Left ventricle myocardium inferior (tissue), 1 donor: ENCODE measurements at places on chromosomes 1 and 21. TPM values are rescaled to one million over a fixed set of nuclear protein-coding genes. Genes with fewer than 3 reads are reported as not detected.
A peak's percentile ranks its signal among the peaks of the same experiment; 100 is the strongest.

ATP5PF gene
- 819 TPM for total RNA-seq

CD84 gene
- 3.6 TPM for total RNA-seq

AGBL4 gene
- 0.38 TPM for total RNA-seq

RNF207 gene
- 83.3 TPM for total RNA-seq

LCE1A gene
- total RNA-seq = not detected

DMRTA2 gene
- total RNA-seq = not detected

DNA sequence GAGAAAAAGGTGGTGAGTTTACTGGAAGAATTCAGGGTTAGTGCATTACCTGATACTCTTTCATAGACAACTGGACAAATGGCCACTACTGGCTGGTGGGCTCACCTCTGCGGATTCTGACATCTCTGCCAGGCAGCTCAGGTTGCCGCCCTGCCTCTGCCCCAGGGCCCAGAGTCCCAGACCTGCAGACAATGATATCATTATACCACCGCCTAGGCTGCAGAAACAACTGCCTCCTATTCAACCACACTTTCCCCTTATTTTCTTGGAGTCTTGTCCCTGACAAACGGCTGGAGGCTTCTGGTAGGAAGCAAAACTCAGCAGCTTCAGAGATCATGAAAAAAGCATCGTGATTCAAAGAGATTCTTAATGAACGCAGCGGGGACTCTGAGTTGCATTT, 37.0 kb downstream of the IRF2BP2 start:
- DNase-seq = no peak

DNA sequence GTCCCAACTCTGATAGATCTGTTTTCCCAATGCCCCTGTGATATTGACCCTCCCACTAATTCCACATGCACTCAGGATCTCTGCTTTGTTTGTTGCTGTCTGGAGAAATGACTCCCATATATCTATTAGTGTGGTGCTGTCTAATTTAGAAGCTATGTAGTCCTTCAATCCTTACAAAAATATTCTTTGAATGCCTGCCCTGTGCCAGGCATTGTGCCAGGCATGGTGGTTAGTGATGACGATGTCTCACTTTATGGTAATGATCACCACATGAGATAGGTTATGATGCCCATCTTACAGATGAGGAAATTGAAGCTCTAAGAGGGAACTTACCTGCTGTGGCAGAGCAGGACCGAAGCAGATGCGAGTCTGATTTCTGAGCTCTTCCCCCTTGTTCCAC, 12.9 kb downstream of the MYOG start:
- no peak for DNase-seq

- DNase-seq = no peak
Measured at GRCh38 chr1:41486371-41487125, 2.1 kb upstream of the EDN2 start.

DNA sequence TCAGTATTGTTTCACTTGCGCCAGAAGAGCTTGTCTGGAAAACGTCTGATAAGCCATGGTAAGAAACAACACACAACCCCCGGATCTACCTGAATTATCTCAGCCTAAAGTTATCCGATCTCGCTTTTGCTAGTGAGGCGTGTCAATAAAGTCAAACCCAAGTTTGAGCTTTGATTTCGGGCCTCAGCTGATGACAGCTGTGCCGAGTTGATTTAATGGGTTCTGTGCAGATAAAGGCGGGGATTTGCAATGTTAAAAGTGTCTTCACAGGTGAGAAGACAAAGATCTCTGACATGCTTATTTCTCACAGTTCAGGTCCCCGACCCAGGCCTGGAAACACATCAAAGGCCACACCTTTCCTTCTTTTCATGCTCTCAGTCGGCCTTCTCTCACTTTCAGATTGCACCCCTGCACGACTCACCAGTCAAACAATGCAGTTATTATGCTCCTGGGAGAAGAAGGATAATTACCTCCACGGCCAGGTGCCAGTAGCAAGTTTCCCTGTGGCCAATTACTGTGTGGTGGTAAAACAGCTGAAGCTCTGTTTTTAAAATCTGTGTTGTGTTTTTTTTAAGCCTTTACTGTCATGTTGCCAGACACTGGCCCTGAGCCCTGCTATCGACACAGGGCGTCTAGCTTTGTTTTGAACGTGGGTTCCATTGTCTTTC, 245.3 kb upstream of the RUNX1 start:
- DNase-seq = no peak

- DNase-seq = no peak
Measured at GRCh38 chr1:180043785-180044184, 89.2 kb downstream of the CEP350 start.

GRCh38 chr1:19557609-19558051, 72.3 kb upstream of the CAPZB start:
- no peak for DNase-seq

GRCh38 chr1:24915816-24916602, 14.1 kb downstream of the RUNX3 start:
- DNase-seq = no peak

- DNase-seq = no peak
Measured at GRCh38 chr1:56844545-56845136, 10.0 kb upstream of the C8A start.

DNA sequence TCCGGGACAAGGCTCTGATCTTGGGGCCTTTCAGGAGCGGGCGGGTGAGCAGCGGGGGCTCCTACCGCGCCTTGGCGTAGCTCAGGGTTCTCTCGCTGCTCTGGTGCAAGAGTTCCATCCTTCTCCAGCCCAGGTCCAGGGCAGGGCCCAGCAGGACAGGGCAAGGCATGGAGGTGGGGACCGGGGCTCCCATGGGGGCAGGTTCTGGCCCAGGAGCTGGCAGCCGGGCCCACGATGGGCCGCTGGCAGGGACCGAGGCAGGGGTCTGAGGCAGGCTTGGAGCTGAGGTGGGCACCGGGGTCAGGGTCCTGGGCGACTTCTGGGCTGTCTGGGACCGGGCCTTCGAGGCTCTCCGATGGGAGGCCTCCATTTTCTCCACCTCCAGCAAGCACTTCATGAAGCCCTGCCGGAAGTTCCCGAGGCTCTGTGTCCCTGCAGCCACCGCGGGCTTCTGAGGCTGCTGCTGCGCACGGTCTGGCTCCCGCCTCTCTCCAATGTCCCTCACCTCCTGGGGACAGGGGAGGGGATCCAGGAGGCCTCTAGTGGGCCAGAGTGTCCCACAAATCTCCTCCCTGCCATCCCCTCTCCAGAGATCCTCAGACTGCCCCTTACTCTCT, 27.6 kb downstream of the SPATA21 start:
- no peak for DNase-seq

DNA sequence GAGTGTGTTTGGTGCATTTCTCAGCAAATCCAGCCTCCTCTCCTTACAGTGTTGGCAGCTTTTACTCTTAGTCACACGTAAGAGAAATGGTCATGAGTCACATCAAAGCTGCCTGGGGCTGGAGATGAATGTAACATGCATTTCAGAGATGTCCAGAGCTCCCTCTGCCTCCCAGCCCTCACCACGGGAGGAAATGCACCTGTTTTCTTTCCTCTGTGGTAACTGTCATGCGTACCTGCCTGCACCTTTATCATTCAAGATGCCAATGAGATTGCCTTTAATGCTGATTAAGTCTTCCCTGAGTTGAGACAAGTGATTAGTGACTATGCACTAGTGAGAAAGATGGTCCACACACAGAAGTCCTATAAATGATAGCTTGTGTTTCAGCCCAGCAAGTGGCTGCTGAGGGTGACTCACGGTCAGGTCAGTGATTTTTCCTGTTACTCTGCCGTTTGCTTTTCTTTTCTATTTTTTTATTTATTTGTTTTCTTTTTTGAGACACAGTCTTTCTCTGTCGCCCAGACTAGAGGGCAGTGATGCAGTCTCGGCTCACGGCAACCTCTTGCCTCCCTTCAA, 277.3 kb upstream of the FMN2 start:
- DNase-seq = no peak

- DNase-seq = no peak
Measured at GRCh38 chr1:109396513-109396839, 1.2 kb downstream of the SORT1 start.

- peak; percentile 94 for DNase-seq
Measured at GRCh38 chr1:151254217-151255213, at the start of gene PSMD4. TSS of gene PSMD4 (plus strand) at chr1:151254734. CDS start at chr1:151254783, 49 bp downstream.

DNA sequence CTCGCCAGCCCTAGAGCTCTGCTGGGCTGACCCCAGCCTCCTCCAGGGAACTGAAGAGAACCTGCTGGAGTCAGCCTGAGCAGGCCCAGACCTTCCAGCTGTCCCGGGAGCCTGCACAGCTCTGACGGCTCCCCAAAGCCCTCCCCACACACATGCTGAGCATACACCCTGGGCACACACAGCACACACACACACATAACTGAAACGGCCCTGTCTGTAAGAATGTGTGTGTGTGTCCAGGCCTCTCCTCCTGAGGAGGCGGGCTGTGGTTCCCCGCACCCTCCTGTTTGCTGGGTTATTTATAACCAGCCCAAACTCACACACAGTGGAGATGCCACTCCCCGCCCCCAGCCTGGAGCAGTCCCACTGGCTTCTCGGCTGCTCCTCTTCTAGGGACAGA, 20.2 kb downstream of the SDC3 start:
- peak; percentile 71 for DNase-seq

DNA sequence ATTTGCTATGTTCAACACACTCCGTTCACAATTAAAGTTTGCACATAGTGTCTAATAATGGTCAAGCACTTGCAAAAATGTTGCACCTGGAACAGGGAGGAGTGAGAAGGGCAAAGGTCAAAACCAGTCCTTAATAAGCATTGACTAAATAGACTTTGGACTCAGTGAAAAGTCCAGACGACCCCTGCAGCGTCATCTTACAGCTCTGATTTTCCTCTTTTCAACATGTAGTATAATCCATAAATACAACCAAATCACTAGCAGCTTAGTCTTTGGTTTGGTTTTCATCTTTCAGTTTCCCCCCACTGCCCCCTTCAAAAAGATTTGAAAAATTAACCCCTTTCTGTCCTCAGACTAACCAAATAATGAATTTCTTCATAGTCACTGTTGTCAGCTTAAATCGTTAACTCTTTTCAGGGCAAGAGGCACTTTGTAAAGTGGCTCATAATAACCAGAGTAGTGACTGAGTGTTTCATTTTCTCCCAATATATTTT, 290.3 kb downstream of the PTPRC start:
- no peak for DNase-seq

DNA sequence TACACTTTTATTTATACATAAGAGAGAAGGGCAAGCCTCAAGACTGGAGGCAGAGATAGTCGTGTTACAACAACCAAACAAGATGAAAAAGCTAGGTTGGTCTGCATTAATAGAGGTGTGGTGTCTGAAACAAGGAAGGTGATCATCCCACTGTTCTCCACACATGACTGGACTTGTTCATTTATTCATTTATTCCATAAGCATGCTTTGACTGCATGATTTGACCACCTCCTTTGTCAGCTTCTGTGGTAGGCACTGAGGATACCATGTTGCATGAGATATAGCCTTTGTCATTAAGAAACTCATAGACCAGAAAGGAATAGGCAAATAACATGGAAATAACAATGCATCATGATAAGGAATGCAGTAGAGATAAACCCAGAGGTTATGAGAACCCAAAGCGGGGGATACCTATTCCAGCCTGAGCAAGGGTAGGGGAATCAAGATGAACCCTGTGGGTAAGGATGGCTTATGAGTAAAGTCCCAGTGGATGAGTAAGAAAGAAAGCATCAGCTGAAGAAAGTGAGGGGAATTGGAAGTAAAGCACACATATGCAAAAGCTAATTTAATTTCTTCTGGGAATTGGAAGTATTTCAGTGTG, 173.7 kb upstream of the FGGY start:
- no peak for DNase-seq

- peak; percentile 34 for DNase-seq
Measured at GRCh38 chr1:147541672-147542568, 619 bp downstream of the BCL9 start.

GRCh38 chr21:41869771-41870170, 9.4 kb downstream of the PRDM15 start:
- no peak for DNase-seq

GRCh38 chr1:8457760-8458381, 140.0 kb downstream of the SLC45A1 start:
- no peak for DNase-seq
